ENCODE measurements at places on chromosomes 6 and 20. TPM values are rescaled to one million over a fixed set of nuclear protein-coding genes. Genes with fewer than 3 reads are reported as not detected.
A peak's percentile ranks its signal among the peaks of the same experiment; 100 is the strongest.

- no peaks in the 10 kb centered on the region for H3K4me1 ChIP-seq
- no peak overlapping the region for H3K27ac ChIP-seq
- H3K4me3 ChIP-seq, result no peak overlapping the region
- DNase-seq, result no peak
- no peaks in the 10 kb centered on the region for H3K36me3 ChIP-seq
- H3K27me3 ChIP-seq, result no peaks in the 10 kb centered on the region
Measured at GRCh38 chr6:32991972-32992371, 17.4 kb downstream of the HLA-DOA start.

DNA sequence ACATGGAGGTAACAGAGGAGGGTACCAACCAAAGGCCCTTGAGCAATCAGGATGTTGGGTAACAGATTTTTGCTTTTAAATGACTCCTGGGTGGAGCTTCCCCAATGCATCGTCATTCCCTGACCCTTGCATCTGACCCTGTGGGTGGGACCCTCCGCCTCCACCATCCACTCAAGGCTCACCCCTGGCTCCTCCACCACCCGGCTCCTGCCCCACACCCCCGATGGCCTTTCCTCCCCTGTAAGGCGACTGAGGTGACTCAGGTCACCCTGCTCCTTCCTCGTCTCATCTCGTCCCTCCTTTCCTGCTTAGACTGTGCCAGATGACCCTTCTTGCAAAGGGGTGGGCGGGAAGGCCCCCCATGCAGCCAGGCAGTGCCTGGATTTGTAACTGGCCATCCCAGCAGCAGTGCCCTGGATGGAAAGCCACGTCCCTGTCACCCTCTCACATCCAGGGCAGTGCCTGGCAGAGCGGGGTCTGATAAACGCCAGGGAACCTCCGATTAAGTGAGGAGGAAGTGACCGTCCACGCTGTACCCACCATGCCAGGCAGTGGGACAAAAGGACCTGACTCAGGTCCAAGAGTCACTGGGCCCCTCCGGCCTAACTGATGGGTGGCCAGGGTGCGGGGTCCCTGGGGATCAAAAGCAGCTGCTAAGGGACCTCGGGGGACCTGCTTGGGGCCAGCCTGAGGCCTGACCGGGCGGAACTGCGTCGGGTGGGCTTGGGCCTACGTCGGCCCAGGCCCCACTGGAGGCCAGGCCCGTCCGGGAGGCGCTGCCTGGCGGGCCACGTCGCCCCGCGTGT lies 624 bp upstream of the NPEPL1 start:
- peaks cover 18% of the 10 kb centered on the region for H3K36me3 ChIP-seq
- peaks cover 34% of the 10 kb centered on the region for H3K4me1 ChIP-seq
- peak; percentile 86 for DNase-seq
- H3K27ac ChIP-seq, result peak overlapping the region; percentile 96
- peak overlapping the region; percentile 23 for H3K4me3 ChIP-seq
- no peaks in the 10 kb centered on the region for H3K27me3 ChIP-seq

GGTLC1 gene
- 105 TPM for total RNA-seq

- no peak overlapping the region for H3K27ac ChIP-seq
- H3K4me1 ChIP-seq, result peaks cover 58% of the 10 kb centered on the region
- no peaks in the 10 kb centered on the region for H3K27me3 ChIP-seq
- H3K36me3 ChIP-seq, result no peaks in the 10 kb centered on the region
Measured at GRCh38 chr6:52547647-52548352, 29.1 kb downstream of the TRAM2 start.

GRCh38 chr6:49202924-49203536 lies 260.0 kb downstream of the MMUT start:
- H3K36me3 ChIP-seq, result no peaks in the 10 kb centered on the region
- H3K27ac ChIP-seq, result no peak overlapping the region
- no peaks in the 10 kb centered on the region for H3K27me3 ChIP-seq
- no peak overlapping the region for H3K4me3 ChIP-seq

FGD2 gene
- total RNA-seq, result 56.9 TPM

PLCB4 gene
- 7.9 TPM for total RNA-seq

GRM1 gene
- 0.09 TPM for total RNA-seq

Data from upper lobe of right lung (tissue), 1 donor.